Mammary microvascular endothelial cell (primary cell): ENCODE measurements at places on chromosomes 4 and X. TPM values are rescaled to one million over a fixed set of nuclear protein-coding genes. Genes with fewer than 3 reads are reported as not detected.

MND1 gene
- total RNA-seq: 5.7 and 9.9 TPM in 2 replicates

LRIT3 gene
- under 0.01 TPM in 1 of 2 replicates, not detected in the other for total RNA-seq

ATOH1 gene
- not detected in 2 replicates for total RNA-seq

HELT gene
- not detected in 2 replicates for total RNA-seq

ITIH6 gene
- total RNA-seq: not detected in 2 replicates

HS6ST2 gene
- total RNA-seq: 0.10 and 0.67 TPM in 2 replicates

ADH1B gene
- not detected in 2 replicates for total RNA-seq

ZNF185 gene
- 43.6 and 47.2 TPM in 2 replicates for total RNA-seq

C4orf51 gene
- total RNA-seq: not detected in 2 replicates

STBD1 gene
- total RNA-seq: 1.7 and 3.5 TPM in 2 replicates

NPY1R gene
- not detected in 2 replicates for total RNA-seq

RAB40AL gene
- not detected in 2 replicates for total RNA-seq

NDUFA1 gene
- total RNA-seq: 79.8 and 88.5 TPM in 2 replicates

CD38 gene
- 3.1 and 4.5 TPM in 2 replicates for total RNA-seq

FAM47A gene
- total RNA-seq: not detected in 2 replicates

FAT4 gene
- 14.6 and 19.2 TPM in 2 replicates for total RNA-seq

SPATA4 gene
- total RNA-seq: not detected in 2 replicates

SMAD1 gene
- total RNA-seq: 73.2 and 78.1 TPM in 2 replicates

WWC2 gene
- 20.2 and 23.5 TPM in 2 replicates for total RNA-seq

ATP8A1 gene
- 3.1 and 4.0 TPM in 2 replicates for total RNA-seq

PAGE4 gene
- total RNA-seq: not detected in 2 replicates

SMS gene
- total RNA-seq: 107 and 113 TPM in 2 replicates

ADH6 gene
- not detected in 2 replicates for total RNA-seq

NPNT gene
- 0.59 and 0.67 TPM in 2 replicates for total RNA-seq
